ENCODE measurements at places on chromosomes 4 and X.

DNA sequence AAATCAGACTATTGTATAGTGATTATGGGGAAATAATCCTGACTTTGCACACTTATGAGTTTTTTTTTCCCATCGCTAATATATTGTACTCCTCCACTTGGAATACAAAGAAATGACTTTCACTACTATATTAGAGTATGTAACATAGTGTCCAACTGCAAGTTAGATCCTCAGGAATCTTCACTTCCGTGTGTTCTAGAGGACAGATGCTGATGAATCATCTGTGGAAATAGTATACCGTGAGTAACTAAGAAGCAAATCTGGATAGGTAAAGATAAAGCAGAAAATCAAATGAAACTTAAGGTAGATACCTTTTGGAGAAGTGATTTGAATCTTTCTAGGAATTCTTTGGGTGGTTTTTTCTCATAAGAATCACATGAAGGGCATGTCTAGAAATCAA, 8.3 kb downstream of the IL21 start:
- DNase-seq = no peak

GRCh38 chr4:148112231-148112982, 329.8 kb downstream of the NR3C2 start:
- DNase-seq = no peak

GRCh38 chrX:1468250-1468772, 15.6 kb upstream of the ASMTL start:
- DNase-seq = peak; percentile 52

- no peak for DNase-seq
Measured at GRCh38 chrX:55488593-55489313, 895 bp downstream of the USP51 start.

- no peak for DNase-seq
Measured at GRCh38 chr4:7806338-7807090, 133.1 kb downstream of the AFAP1 start.

- DNase-seq = no peak
Measured at GRCh38 chr4:76663824-76664223, 228.8 kb downstream of the SHROOM3 start.

- DNase-seq = no peak
Measured at GRCh38 chr4:5125321-5125720, 74.0 kb downstream of the STK32B start.

DNA sequence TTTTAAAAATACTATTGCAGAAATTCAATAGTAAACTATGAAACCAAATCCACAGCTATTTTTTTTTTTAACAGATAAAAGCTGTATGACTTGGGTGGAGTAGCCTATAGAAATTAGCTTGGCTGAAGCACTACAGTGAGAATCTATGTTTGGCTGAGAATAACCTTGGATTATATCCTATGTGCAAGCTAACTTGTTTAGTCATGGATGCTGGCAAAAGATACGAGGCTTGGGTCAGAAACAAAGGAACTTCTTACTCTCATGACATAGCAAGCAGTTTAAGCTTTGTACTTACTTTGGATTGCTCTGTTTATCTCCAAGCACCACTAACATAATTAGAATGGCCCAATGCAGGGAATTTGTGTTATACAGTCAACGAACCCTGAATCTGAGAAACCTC, 119.2 kb upstream of the GRID2 start:
- no peak for DNase-seq

GRCh38 chrX:20144491-20144890, 2.9 kb upstream of the EIF1AX start:
- DNase-seq = no peak

- DNase-seq = no peak
Measured at GRCh38 chr4:26884026-26884425, 23.4 kb downstream of the STIM2 start.

Measured in stimulated activated CD4-positive, alpha-beta T cell treated with anti-CD3 and anti-CD28 coated beads, Interleukin-1b, Interleukin-23, amount 100 ng/mL, for 1 hour (primary cell).